ENCODE measurements at places on chromosomes 1 and 21.

- no peak for DNase-seq
Observed at GRCh38 chr1:32540605-32541004, 1.4 kb downstream of the ZBTB8A start.

DNA sequence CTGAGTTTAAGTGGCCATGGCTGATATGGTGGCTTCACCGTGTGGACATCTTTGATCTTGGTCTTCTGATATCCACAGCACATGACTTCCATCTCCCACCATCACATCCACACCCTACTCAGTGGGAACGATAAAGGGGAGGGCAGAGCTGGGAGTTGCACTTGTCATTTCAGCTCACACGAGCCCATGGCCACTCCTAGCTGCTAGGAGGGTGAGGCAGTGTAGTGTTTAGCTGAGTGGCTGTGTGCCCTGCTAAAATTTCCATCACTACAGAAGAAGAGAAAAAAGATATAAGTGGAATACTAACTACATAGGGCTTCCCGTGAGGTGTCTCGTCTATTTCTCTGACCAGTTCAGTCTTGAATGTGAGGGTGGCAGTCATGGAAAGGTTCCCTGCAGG lies 123.3 kb upstream of the EDN2 start:
- DNase-seq = no peak

DNA sequence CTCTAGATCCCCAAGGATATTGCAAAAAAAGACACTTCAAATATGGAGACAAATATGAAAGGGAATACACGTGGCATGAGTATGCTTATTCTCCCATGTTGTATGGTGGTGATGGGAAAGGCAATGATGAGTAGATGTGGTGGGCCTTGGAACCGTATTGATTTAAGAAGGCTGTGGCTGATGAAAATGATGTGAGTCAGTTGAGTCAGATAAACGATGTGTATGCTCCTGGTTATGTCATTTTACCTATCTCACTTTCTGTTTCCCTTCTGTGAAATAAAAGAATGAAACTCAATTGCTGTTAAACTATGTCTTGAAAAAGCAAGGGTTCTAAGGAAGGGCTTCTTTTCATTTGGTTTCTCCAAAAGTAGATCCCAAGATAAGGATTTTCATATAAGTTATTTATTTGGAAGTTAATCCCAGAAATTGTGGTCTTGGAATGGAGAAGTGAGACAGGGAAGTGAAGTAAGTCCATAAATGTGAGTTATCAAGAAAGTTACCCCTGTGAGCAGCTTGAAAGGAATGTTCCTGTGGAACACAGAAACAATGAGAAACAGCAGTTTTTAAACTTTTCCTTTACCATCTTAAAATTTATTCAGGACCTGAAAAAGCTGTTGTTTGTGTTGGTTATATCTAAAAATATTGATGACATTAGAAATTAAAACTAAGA lies 292.0 kb downstream of the DUSP10 start:
- DNase-seq = no peak

DNA sequence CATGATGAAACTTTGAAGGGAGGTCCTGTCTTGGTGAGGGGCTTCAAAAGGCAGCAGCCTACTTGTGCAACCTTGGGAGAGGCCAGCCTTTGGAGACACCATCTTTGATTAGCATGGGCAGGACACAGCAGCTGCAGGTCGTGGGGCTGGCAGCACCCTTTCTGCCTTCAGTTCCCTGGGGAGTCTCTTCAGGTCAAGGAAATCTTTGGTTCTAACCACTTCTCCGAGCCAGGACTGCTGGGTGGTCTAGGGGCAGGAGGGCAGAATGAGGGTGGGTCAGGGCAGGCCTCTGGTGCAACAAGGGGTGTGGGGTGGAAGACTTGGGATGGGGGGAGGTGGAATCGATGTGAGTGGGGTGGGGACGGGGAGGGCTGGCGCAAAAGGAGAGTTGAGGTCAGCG lies 269.7 kb downstream of the FOXD2 start:
- DNase-seq = no peak

- DNase-seq = no peak
Observed at GRCh38 chr1:156581661-156582387, 2.3 kb downstream of the TTC24 start.

GRCh38 chr21:33300701-33301631 lies 23.8 kb upstream of the IFNAR1 start:
- DNase-seq = no peak

- no peak for DNase-seq
Observed at GRCh38 chr21:43734928-43735229, 15.9 kb downstream of the PDXK start.

DNA sequence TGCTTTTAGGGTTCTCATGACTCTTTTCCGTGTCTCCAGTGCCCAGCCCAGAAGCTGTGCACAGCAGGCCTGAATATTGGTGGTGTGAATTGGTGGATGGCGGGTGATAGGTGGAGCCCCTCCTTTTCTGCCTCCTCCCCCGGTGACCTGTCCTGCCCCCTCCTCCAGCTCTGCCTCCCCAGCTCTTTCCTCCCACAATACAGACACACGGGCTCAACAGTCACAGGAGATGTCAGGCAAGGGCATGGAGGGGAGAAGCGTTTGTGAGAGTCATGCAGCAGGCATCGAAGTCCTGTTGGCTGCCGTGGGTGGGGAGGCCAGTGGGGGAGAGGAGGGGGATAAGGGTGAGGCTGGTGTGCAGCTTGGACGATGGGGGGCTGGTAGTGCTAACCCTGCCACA lies 17.3 kb upstream of the TTC4 start:
- DNase-seq = no peak

DNA sequence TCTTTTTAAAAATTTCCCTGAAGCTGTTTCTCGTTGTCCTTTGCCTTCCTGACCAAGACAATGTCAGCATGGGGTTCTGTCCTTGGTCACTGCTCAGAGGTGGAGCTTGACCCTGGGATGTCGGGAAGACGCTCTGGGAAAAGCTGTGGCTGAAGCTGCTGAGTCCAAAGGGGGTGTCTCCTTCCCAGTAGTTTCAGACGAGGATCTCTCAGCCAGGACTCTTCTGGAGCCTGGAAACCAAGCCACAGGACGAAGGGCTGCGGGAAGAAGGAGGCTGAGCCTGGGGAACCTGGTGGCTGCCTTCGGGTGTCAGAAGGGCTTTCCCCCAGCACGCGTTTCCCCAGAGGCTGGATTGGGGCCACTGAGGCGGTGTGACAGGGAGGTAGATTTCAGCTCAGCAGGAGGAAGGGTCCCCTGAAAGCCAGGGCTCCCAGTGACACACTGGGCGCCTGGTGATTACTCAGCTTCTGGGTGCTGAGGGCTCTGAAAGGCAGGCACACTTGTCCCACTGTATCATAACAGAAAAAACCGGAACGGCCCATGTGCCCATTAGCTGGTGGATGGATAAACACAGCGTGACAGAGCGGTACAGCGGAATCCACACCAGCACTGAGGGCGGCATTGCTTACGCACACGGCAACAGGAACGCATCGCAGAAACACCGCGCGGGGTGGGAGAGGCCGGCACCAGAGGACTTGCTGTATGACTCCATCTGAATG lies 5.0 kb upstream of the KRTAP12-1 start:
- no peak for DNase-seq

GRCh38 chr1:60367532-60367931 lies 294.0 kb upstream of the C1orf87 start:
- no peak for DNase-seq

GRCh38 chr1:53066891-53067738 lies 5.1 kb downstream of the PODN start:
- no peak for DNase-seq

DNA sequence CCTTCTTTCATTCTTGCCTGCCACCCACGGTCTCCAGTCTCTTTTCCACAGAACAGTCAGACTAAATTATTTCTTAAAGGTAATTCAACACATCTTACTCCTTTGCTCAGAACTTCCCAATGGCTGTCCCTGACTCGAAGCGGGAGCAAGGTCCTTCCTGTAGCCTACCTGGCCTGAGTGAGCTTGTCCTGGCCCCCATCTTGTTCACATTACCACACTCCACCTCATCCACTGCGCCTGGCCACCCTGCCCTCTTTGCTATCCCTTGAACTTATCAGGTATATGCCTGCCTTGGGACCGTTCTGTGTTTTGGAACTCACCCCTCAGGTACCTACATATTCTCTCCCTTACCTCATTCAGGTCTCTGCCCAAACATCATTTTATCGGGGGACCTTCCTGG lies 13.3 kb upstream of the GLIS1 start:
- no peak for DNase-seq

DNA sequence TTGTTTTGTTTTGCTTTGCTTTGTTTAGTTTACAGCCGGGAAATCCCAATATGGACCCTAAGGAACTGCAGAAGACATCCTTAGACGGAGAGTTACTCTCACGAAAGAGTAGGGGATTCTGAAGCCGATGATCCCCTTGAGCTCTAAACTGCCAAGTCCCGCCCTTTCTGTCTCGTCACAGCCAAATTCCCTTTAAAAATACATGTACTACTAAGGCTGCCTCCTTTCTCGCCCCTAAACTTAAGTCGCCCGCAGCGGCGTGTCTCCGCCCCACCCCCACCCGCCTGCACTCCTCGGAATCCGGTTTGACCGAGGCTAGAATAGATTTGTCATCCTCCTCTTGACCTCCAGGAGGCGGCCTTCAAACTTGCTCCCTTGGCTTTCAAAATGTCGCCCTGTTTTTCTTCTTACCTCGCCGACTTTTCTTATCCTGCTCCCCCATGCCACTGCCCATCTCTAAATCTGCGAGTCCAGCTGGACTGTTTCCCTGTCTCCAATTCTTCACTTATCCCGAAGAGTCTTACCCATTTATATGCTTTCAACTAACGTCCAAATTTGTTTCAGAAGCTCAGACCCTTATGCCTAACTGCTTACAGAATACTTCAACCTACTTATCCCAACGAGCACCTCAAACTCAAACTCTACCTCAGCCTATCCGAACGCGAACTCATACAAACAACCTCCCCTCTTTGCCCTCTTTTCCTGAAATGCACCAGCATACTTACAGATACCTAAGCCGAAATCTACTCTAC lies 10.9 kb upstream of the BOLA1 start:
- no peak for DNase-seq

DNA sequence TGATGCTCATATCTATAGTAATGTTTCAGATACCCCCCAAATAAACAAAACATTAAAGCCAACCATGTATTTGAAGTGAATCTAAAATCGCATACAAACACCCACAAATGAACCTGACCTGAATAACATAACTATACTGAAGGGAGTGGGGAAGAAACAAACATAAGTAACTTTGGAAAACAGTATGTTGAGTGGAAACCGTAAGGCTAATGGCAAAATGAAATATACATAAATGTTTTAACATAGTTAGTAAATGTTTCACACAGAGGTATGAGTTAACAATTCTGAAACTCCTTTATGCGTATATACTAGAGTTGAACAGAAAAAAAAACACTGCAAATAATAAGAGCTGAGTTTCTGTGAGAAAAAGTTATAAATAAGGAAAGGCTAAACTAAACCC lies 125.6 kb downstream of the ACBD6 start:
- no peak for DNase-seq

GRCh38 chr21:41716751-41717150 lies 50.1 kb downstream of the RIPK4 start:
- DNase-seq = no peak

DNA sequence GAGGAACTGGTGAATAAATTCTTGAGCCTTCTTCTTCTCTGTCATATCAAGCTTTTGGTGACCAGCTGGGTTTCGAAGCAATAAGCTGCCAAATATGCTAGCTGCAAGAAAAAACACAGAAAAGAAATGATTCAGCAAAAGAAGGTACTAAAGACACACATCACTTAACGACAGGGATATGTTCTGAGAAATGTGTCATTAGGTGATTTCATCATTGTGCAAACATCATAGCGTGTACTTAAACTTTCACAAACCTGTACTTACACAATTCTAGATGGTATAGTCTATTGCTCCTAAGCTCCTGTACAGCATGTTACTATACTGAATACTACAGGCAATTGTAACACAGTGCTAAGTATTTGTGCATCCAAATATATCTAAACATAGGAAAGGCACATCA lies 2.9 kb upstream of the MTF1 start:
- peak; percentile 78 for DNase-seq

DNA sequence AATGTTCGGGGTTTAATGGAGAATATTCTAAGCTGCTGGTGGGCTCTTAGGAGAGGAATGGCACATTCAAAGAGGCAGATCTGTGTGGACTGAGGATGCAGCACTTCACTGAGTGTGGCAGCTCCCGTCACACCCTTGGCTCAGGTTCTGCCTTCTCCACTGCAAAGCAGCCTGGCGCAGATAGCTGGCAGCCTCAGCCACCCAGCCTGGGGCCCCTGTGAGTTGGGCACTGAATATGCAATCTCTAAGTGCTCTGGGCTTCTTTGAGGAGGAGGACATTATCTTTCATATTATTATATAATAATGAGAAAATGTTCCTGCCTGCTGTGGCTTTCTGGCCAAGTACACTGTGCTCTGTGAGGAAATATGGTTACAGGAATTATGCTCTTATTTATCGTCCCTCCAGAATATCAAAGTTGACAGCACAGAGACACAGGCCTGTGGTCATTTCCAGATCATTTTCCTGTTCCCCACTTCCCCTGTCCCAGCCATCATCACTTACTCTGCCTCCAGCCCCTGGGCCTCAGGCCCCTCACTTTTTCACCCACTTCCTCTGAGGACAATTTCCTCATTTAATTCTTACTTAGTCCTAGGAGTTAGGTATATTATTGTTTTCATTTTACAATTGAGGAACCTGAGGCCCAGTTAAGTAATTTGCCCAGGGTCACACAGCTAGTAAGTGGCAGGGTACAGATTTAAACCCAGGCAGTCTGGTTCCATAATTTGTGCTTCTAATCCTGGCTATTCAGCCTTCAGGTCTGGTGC lies 53.6 kb downstream of the MAB21L3 start:
- DNase-seq = no peak

GRCh38 chr1:235863699-235864093 lies 3.0 kb downstream of the LYST start:
- DNase-seq = no peak

GRCh38 chr21:30695956-30696355 lies 22.6 kb downstream of the KRTAP21-3 start:
- no peak for DNase-seq

GRCh38 chr1:232988572-232989040 lies 38.2 kb downstream of the NTPCR start:
- no peak for DNase-seq

- DNase-seq = no peak
Observed at GRCh38 chr21:46597031-46597430, 7.9 kb downstream of the S100B start.
